ENCODE measurements at places on chromosomes 7 and 10. TPM values are rescaled to one million over a fixed set of nuclear protein-coding genes. Genes with fewer than 3 reads are reported as not detected.

DNA sequence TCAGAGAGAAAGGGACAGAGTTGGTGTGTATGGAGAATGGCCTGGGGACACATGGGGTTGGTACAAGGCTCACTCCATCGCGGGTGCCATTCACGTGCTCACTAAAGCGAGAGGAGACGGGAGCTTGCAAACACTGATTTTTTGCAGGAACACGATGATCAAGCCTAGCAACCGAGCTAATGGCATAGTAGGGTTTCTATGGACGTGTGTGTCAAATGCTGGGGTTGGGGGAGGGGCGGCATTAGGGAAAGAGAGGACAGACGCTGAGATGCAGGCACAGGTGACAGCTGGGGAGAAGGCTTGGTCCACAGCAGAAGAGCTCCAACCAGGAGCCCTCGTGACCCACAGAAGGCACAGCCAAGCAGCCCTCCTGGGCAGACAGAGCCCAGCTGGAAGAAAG, 33.9 kb downstream of the RCC1L start:
- DNase-seq, result no peak
- H3K27me3 ChIP-seq, result no peaks in the 10 kb centered on the region
- H3K36me3 ChIP-seq, result no peaks in the 10 kb centered on the region
- no peak overlapping the region for H3K4me3 ChIP-seq
- no peak overlapping the region for H3K27ac ChIP-seq

- peaks cover 62% of the 10 kb centered on the region for H3K4me1 ChIP-seq
- H3K4me3 ChIP-seq, result peak overlapping the region; percentile 60
- H3K27me3 ChIP-seq, result peaks cover 4% of the 10 kb centered on the region
- peaks cover 17% of the 10 kb centered on the region for H3K36me3 ChIP-seq
- H3K27ac ChIP-seq, result peak overlapping the region; percentile 60
- DNase-seq, result peak; percentile 63
Measured at GRCh38 chr7:131040467-131040932, 287.2 kb upstream of the MKLN1 start.

- peak overlapping the region; percentile 75 for H3K27ac ChIP-seq
- H3K27me3 ChIP-seq, result peaks cover 22% of the 10 kb centered on the region
- H3K36me3 ChIP-seq, result no peaks in the 10 kb centered on the region
Measured at GRCh38 chr7:30914596-30914995, 2.9 kb downstream of the AQP1 start.

GRCh38 chr7:154383045-154383444, 330.8 kb downstream of the DPP6 start:
- no peak overlapping the region for H3K4me3 ChIP-seq
- peaks cover 14% of the 10 kb centered on the region for H3K36me3 ChIP-seq
- no peaks in the 10 kb centered on the region for H3K4me1 ChIP-seq
- no peak overlapping the region for H3K27ac ChIP-seq
- no peak for DNase-seq

DNA sequence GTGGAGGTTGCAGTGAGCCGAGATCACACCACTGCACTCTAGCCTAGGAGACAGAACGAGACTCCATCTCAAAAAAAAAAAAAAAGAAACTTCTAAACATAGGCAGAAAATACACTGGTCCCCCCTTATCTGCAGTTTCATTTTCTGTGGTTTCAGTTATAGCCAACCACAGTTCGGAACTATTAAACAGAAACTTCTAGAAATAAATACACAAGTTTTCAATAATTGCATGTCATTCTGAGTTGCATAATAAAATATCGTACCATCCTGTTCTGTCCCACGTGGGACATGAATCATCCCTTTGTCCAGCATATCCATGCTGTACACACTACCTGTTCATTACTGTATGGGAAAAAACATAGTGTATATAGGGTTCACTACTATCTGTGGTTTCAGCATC, 8.0 kb downstream of the XRCC2 start:
- DNase-seq, result no peak
- peaks cover 11% of the 10 kb centered on the region for H3K4me1 ChIP-seq
- peaks cover 3% of the 10 kb centered on the region for H3K36me3 ChIP-seq
- no peaks in the 10 kb centered on the region for H3K27me3 ChIP-seq
- no peak overlapping the region for H3K4me3 ChIP-seq

DNA sequence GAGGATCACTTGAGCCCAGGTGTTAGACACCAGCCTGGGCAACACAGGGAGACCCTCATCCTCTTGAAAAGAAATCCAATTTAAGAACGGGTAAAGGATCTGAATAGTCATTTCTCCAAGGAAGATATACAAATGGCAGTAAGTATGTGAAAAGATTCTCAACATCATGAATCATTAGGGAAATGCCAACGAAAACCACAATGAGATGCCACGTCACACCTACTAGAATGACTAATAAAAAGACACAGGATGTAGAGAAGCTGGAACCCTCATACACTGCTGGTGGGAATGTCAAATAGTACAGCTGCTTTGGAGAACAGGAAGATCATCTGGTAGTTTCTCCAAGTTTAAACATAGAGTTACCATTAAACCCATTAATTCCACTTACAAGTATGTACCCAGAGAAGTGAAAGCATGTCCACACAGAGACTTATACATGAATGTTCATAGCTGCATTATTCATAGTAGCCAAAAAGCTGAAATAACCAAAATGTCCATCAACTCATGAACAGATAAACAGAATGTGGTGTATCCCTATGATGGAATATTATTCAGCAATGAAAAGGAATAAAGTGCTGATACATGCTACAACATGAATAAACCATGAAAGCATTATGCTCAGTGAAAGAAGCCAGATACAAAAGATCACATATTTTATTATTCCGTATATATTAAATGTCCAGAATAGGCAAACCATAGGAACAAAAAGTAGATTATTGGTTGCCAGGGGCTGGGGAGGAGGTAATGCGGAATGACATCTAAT, 13.1 kb upstream of the ZMIZ2 start:
- peak; percentile 97 for DNase-seq
- H3K36me3 ChIP-seq, result no peaks in the 10 kb centered on the region
- H3K4me1 ChIP-seq, result peaks cover 26% of the 10 kb centered on the region

- H3K27me3 ChIP-seq, result peaks cover 4% of the 10 kb centered on the region
- H3K27ac ChIP-seq, result no peak overlapping the region
- H3K4me1 ChIP-seq, result no peaks in the 10 kb centered on the region
- H3K4me3 ChIP-seq, result no peak overlapping the region
- H3K36me3 ChIP-seq, result no peaks in the 10 kb centered on the region
- DNase-seq, result no peak
Measured at GRCh38 chr7:136000288-136000913, 23.2 kb upstream of the MTPN start.

DNA sequence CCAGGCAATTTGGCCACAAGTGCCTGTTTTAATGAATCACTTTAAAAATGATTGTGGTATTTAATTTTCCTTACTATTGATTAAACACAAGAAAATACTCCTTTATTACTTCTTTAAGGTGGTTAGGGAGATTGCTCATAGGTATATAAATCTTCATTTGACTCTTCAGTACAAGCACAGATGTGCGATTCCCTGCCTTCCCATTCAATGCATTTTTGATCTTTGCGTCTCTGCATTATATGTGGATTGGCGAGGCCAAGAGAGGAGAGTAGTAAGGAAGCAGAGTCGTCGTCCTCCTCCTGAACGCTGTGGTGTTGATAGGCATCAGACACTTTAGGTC, 683.7 kb downstream of the LRMDA start:
- H3K27ac ChIP-seq, result no peak overlapping the region
- no peak for DNase-seq
- H3K27me3 ChIP-seq, result no peaks in the 10 kb centered on the region
- no peak overlapping the region for H3K4me3 ChIP-seq
- H3K4me1 ChIP-seq, result peaks cover 90% of the 10 kb centered on the region

DNA sequence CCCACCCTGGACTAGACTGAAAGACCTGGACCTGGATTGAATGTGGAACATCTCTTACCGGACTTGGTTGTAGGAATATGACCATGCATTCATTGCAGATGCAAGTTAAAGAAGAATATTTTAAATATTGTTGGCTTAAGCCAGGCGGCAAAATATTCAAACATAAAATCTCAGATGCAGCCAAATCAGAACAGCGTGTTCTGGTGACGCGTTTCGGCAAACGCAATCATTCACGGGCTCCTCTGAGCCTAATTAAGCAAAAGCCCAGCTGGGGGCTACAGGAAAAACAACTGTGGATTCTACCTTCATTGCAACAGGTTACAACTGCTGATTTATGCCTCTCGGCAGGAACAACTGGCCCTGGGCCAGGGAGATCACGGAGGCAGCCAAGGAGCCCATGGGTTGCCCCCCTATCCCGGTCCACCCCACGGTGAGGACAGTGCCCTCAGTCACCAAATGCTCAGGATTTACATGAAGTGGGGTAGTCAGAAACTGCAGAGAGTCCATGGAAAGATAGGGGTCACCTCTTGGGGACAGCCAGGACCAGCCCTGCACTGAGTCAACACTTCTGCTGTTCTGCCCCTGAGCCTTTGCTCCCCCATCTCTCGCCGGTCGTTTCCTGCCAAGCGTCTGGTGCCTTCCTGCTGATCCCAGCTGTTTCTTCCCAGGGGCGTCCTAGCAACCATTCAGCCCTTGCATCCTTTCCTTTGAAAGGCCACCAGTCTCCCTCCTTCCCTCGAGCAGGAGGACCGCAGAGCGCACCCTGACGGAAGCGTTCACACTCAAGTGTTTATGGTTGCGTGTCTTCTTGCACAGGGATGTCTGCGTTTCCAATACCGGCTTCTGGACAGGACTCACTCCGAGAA, 64.4 kb upstream of the SFMBT2 start:
- H3K27ac ChIP-seq, result no peak overlapping the region
- H3K27me3 ChIP-seq, result no peaks in the 10 kb centered on the region
- H3K36me3 ChIP-seq, result peaks cover 4% of the 10 kb centered on the region

DNA sequence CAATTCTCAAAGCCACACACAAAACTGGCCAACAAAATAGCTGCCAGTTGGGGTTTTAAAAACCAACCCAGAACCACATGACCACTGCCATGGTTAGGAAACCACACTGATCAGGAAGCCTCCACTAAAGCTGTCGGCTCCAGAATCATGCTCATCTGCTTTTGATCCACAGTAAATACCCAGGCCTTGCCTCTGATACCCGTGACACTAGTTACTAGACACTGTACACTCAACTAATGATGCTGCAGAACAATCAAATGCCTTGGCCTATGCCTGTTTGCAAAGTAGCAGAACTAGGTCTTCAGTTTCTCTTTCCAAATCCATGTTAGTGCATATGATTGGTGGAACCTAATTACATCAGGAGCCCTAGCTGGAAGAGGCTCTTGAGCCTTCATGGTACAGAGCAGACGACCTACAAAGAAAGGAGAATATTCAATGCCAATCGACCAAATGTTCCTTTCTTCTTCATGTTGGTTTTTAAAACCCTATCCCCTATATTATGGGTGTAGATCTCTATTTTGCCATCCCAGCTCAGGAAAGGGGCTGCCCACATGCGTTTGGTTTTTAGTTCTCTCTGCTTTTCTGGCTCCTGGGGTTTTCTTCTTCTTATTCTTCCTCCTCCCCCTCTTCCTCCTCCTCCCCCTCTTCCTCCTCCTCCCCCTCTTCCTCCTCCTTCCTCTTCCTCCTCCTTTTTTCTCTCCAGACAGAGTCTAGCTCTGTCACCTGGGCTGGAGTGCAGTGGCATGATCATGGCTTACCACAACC, 76.6 kb downstream of the CNNM2 start:
- H3K4me3 ChIP-seq, result no peak overlapping the region
- H3K4me1 ChIP-seq, result peaks cover 12% of the 10 kb centered on the region
- H3K27ac ChIP-seq, result no peak overlapping the region
- peaks cover 3% of the 10 kb centered on the region for H3K27me3 ChIP-seq
- DNase-seq, result no peak

- DNase-seq, result no peak
- H3K27ac ChIP-seq, result no peak overlapping the region
- H3K4me3 ChIP-seq, result no peak overlapping the region
- H3K4me1 ChIP-seq, result no peaks in the 10 kb centered on the region
Measured at GRCh38 chr10:71458387-71458786, 61.7 kb downstream of the CDH23 start.

- DNase-seq, result no peak
- peaks cover 4% of the 10 kb centered on the region for H3K4me1 ChIP-seq
- H3K27ac ChIP-seq, result no peak overlapping the region
- H3K4me3 ChIP-seq, result no peak overlapping the region
Measured at GRCh38 chr10:93277360-93277759, 203.7 kb downstream of the CYP26A1 start.

- peaks cover 3% of the 10 kb centered on the region for H3K27me3 ChIP-seq
- H3K4me1 ChIP-seq, result no peaks in the 10 kb centered on the region
- DNase-seq, result no peak
- no peak overlapping the region for H3K27ac ChIP-seq
- no peak overlapping the region for H3K4me3 ChIP-seq
Measured at GRCh38 chr7:105118612-105119600, 104.9 kb downstream of the KMT2E start.

GRCh38 chr10:32471232-32471631, 25.3 kb downstream of the CCDC7 start:
- H3K4me1 ChIP-seq, result no peaks in the 10 kb centered on the region
- no peaks in the 10 kb centered on the region for H3K27me3 ChIP-seq
- DNase-seq, result no peak
- no peak overlapping the region for H3K27ac ChIP-seq
- H3K4me3 ChIP-seq, result no peak overlapping the region

DNA sequence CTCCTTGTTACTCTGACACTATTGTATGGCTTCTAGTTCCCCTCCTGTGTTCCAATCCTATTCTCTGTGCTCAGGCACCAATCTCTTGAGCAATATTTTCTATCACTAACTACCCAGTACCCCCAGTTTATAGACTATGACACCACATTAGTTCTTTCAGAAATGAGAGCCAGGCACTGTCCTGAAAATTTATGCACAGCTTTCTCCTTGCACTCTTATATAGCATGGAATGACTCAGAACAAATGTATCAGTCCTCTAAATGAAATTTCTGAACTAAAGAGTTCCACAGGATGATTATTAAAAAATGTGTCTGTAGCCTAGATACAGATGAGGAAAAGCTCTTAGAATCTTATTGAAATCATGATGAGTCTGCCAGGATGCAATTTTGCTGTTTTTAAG, 489.9 kb downstream of the XPNPEP1 start:
- H3K4me3 ChIP-seq, result no peak overlapping the region
- no peak overlapping the region for H3K27ac ChIP-seq
- H3K27me3 ChIP-seq, result no peaks in the 10 kb centered on the region
- no peak for DNase-seq
- H3K4me1 ChIP-seq, result peaks cover 37% of the 10 kb centered on the region

DNA sequence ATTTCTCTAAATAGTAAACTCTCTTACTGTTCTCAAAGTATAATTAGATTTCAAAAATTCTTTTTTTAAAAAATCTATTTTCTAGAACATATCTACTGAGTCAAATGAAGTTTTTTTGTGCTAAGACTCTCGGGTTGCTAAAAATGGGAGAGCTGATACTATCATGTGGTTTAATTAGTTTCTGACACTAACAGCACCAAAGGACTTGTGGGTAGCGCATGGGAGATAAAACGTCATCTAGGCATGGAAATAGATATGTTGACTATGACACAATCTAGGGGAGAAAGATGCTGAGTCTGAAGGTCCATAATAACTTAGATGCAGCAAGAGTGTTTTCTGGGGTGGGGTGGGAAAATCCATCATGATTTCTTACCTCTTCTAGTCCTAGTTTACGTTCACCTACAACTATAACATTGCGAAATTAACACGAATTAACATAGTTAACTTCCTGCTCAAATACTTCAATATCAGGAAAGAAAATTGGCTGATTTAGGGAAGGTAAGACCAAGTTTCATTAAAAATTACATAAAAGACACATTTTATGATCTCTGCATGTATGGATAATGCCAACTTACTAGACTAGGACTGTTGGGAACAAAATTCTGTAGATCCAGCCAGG, 14.3 kb upstream of the ARMC3 start:
- no peak for DNase-seq
- H3K27ac ChIP-seq, result no peak overlapping the region
- no peaks in the 10 kb centered on the region for H3K36me3 ChIP-seq
- H3K27me3 ChIP-seq, result peaks cover 4% of the 10 kb centered on the region
- H3K4me3 ChIP-seq, result no peak overlapping the region

TPK1 gene
- 0.36 TPM for total RNA-seq

ZNF365 gene
- 13.1 TPM for total RNA-seq

LIPM gene
- not detected for total RNA-seq

SRRM3 gene
- total RNA-seq, result 0.12 TPM

GIMAP7 gene
- not detected for total RNA-seq

PTN gene
- total RNA-seq, result 8.0 TPM

CRYGN gene
- total RNA-seq, result not detected

FEZF1 gene
- not detected for total RNA-seq
